GM12865 (cell line): ENCODE measurements at places on chromosomes 12 and 14.
A peak's percentile ranks its signal among the peaks of the same experiment; 100 is the strongest.

GRCh38 chr12:66051361-66051760 lies 79.2 kb downstream of the LLPH start:
- no peak for DNase-seq

DNA sequence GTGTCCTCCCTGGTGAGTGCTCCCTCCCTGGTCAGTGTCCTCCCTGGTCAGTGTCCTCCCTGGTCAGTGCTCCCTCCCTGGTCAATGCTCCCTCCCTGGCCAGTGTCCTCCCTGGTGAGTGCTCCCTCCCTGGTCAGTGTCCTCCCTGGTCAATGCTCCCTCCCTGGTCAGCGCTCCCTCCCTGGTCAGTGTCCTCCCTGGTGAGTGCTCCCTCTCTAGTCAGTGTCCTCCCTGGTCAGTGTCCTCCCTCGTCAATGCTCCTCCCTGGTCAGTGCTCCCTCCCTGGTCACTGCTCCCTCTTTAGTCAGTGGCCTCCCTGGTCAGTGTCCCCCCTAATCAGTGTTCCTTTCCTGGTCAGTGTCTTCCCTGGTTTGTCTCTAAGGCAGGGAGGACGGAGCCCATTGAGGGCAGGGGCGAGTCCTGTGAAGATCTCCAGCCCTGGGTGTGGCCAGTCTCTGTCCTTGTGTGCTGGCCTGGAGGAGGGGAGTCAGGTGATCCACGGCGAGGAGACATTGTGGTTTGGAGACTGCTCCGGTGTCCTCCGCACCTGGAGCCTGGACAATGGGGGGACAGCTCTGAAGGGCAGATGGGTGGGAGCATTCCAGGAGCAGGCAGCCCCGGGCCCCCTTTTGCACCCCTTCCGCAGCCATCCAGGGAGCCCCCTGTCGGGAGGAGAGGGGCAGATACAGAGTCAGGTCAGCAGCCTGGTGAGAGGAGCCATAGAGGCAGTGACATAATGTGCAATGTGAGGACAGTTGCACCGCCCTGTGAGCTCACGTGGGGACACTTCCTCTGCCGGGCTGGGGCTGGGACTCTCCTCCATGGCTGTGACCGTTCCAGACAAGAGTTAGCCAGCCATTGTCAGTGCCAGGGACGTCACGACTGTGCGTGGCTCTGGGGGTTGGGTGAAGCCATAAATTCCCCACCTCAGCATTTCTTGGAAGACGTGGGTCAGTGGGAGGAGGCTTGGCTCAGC lies 93.4 kb downstream of the ADGRD1 start:
- peak; percentile 36 for DNase-seq

GRCh38 chr14:92143962-92144361 lies 22.2 kb downstream of the CPSF2 start:
- DNase-seq = no peak

- no peak for DNase-seq
These were observed 40.5 kb downstream of the PPFIA2 start for GRCh38 chr12:81718616-81719015.

GRCh38 chr14:80798878-80799277 lies 142.7 kb downstream of the CEP128 start:
- DNase-seq = no peak

DNA sequence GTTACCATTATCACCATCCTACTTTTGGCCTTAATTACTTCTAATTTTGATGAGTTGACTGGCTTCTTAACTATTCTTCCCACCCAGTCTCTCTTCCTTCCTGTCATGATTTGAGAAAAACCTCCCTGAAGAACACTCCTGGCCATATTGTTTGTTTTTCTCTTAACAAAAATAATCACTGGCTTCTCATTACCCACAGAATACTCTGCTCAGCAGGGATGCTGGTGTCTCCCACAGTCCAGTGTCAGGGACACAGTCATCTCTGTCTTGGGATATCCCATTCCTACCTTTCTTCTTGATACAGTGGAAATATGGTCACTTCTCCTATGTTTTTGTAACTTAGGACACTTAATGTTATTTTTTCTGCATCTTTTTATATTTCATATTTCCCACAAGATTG lies 103.7 kb downstream of the SRGAP1 start:
- no peak for DNase-seq

DNA sequence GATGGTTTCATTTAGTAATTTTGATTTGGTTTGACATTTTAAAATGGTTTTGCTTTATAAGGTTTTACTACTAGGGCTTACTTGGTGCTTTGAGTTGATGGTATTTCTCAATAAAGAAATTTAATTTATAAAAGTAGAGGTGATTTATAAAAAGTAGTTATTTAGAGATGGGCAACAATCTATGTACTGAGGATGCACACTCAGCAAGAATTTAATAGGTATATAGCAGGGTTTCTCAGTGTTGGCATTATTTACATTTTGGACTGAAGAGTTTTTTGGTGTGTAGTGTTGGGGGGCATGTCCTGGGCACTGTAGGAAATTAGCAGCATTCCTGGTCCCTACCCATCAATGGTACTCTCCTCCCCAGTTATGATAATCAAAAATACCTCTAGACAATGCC lies 47.7 kb downstream of the PPHLN1 start:
- DNase-seq = no peak

- DNase-seq = no peak
These were observed 8.1 kb downstream of the CIT start for GRCh38 chr12:119868992-119869391.

- DNase-seq = no peak
These were observed 7.5 kb downstream of the SLC15A5 start for GRCh38 chr12:16269946-16270345.

DNA sequence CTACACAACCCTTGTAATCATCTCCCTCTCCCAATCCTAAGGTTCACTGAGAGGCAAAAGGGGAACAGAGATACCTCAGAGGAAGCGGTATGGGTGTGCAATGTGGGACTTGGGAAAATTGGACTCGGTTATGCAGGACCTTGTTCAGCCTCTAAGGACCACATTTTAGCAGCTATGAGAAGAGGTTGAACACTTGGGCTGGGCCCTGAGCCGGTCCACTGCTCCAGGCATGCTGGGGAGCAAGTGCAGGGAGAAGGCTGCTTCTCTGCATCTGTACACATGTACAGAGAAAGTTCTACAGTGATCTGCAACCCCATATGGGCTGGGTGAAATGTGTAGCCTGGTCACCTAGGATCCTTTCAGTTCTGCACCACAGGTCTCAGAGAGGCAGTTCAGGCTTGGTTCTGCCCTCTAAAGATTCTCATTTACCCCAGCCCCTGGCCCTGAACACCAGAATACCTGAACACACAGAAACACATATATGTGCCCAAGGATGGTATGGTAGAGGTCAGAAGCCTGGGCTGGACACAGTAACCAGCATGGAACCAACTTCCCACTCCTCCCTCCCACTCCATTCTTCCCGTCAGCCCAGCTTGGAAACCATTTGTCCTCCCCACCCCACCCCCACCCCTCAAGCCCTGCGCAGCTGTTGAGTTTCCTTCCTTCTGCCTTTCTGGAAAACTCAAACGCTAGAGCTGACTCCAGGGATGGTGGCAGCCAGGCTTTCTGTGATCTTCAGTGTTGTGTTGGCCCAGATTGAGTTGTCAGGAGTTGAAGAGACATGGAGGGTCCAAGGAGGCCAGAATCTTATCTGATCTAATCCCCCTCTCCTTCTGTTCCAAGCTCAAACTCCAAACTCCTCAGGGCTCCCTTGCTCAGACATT lies 10.4 kb downstream of the HOXC5 start:
- no peak for DNase-seq

GRCh38 chr14:49619730-49620129 lies 696 bp downstream of the RPL36AL start:
- DNase-seq = no peak

DNA sequence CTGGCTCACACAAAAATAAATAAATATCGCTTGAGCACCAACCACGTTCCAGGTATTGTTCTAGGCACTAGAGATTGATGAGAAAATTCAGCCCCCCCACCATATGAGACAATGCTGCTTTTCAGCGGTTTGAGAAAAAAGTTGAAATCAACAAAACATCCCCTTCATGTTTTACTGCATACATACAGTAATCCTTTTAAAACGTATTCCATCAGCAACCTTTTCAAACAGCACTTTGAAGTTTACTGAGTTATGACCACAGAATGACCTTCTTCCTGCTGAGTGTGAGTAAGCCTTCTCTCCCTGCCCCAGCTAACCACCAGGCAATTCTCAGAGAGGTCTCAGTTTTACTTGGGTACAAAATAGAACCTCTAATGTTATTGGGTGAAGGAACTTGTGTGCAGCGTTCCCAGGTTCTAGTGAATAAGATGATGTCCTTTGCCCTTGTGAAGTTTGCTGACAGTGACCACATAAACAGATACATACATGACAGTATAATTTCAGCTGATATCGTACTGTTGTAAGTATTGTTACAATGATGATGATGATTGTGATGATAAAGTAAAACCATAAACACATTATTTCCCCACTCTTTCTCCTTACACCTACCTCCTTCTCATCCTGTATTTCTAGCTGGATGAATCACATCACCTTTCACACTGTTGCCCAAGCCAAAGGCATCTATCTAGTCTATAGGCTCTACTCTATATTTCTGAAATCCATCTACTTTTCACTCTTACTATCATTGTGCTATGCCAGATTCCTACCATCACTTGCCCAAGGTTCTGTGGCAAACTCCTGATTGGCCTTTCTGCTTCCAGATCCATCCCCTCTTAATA lies 124.4 kb upstream of the KRR1 start:
- peak; percentile 46 for DNase-seq

DNA sequence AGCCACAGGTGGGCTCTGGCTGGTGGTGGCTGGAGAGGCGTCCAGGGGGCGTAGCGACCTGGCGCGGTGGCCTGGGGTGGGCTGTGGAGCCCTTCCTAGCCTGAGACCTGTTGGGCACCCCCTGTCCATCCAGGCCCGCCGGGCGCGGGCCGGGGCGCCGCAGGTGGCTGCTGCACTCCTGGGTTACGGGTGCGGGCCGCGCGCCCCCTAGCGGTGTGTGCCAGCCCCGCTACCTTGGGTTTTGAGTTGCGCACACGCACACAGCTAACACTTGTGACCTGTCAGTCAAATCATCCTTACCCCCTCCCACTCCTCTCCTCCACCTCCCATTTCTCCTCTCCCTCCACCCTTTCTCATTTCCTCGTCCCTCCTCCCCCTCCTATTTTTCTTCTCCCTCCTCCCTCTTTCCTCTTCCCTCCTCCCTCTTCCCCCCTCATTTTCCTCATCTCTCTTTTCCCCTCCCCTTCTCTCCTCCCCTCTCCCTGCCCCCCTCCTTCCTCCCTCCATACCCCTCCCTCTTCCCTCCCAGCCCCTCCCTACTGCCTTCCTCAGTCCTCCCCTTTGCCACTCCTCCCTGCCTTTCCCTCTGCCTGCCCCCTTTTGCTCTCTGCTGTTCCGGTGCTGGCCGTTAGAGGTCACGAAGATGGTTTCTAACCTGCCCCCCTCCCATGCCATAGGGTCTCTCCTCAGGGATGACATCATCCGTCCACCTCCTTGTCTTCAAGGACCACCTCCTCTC lies 2.3 kb downstream of the MEG3 start:
- DNase-seq = no peak

DNA sequence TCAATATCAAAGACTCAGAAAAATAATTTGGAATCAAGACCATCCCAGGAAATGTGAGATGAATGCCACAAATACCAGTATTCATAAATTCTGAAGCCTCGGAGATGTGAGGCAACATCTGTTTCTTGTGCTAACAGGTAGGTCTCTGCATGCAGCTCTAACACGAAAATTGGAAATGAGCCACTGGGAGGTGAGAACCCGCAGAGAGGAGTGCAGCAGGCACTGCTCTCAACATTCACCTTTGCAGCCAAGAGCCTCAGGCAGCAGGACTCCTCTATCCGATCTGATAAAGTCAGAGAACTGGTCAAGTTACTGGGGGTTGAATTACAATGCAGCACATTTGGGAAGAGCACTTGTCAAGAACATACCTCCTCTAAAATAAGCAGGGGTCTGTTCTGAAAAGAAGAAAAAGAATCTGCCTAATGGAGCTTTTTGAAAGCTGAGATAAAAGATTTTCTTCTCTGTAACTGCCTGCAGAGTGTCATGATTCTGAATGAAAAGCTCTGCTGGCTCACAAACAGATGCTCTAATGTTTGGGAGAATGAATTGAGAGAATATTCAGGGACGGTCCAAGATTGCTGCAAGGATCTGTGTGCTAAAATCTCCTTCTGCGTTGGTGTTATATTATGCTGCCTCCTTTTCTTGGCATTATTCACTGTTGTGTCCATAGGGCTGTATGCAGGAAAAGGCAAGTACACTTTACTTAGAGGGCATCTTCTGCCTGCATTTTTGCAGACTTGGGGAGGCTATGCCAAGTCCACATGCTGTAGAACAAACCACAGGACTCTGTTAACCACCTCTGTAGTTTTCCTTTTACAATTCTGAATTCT lies 209.6 kb upstream of the KRR1 start:
- no peak for DNase-seq

- DNase-seq = no peak
These were observed 162.8 kb upstream of the RMST start for GRCh38 chr12:97299847-97300246.

GRCh38 chr14:104474495-104475213 lies 104.9 kb upstream of the C14orf180 start:
- no peak for DNase-seq
